NCI-H2171 (cell line): ENCODE measurements at places on chromosomes 11 and 22.

- no peak for DNase-seq
Observed at GRCh38 chr22:26770624-26771023, 113.2 kb downstream of the MIAT start.

DNA sequence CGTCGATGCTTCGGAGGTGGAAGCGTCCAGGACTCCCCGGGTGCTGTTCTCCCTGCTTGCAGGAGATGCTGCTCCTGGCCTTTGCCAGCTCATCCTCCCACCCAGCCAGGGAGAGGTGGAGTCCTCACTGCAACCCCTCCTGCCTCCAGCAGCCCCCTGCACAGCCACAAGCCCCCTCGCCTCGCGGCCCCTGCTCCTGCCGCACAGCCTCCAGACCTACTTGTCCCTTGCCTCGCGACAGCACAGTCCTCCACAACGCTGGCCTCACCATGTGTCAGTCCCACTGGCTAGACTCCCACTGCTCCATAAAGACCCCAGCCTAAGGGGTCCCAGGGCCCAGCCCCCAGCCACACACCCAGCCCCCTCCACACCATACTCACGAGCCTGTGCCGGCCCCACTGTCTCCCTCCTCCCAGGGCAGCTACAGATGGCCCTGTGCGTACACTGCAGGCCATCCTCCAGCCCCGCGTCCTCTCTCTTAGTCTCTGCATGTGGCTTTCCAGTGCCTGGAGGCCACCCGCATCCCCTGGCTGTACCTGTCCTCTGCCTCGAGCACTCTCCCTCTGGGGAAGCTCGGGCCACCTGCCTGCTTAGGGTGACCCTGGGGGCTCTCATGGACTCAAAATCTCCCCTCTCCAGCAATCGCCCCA, 91.5 kb downstream of the CELSR1 start:
- no peak for DNase-seq

DNA sequence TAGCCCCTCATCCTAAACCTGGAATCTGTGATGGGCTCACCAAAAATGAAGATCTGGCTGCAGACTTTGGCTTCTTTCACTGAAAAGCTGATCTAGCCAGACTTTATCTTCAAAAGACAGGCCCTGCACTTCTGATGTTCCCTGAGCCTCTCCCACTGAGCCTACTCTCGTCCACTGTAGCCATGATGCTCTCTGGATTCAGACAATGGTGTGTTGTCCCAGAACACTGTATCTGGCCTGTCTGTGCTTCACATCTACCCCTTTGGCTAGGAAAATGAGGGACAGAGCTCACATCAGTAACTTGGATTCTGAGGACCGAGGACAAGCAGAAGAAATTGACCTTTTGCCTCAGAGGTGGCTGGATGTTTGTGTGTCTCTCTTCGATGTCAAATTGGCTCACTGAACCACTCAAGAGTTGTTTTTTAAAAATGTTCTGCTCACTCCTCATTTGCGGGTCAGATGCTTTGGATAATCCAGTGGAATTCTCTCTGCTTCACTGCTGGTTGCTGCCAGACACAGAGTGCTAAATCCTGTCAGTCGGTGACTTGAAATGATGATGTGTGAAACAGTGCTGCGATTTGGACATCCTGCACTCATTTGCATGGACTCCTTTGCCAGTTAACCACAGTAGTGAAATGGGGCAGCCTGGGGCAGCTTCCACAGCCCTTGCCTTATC, 67.5 kb downstream of the ARFGAP2 start:
- no peak for DNase-seq

DNA sequence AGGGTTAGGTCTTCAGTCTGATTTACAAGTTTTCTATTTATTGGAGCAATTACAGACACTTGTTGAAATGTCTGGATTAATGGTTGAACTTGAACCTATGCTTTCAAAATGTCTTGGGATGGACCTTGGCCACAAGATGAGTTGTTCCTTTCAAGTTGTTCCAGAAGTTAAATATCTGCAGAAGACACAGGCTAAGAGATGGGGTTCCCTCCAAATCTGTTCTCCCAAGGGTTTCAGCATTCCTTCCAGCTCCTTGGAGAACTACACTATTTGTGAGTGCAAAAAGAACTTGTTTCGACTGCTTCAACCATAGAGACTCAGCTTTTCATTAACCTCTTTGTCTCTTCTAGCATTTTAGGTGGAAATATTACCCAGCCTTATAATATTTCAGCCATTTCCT, 189.0 kb upstream of the BLID start:
- DNase-seq: no peak

DNA sequence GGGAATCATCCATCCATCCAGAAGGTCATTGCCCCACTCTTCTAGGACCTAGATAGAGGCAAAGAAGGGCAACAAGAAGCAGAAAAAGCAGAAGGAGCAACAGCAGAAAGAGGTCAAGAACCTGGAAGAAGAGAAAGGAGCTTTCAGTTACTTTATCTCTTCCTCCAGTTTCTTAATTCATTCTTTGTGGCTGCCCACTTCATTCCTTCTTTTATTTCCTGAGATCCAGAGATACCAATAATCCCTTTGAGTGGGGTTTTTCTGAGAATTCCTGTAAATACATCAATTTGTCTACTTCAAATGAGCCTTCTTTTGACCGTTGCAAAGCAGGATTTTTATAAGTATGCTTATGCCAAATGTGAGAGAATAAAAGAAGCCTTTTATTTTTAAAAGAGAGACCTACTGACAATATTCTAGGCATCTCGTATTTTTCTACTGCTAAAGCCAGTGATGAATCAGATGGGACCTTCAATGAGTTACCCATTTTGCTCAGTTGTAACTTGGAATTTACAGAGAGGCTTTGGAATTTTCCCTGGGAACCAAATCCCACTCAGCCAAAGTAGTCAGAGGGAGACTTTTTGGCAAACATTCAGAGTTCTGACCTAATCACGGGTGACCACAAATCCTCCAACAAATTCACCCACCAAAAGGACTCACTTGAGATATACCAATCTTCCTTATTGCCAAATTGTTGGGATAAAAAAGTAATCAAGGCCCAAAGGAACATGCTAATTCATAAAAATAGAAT, 54.9 kb downstream of the ZC3H12C start:
- no peak for DNase-seq

GRCh38 chr22:22700631-22701030, 56.2 kb downstream of the GGTLC2 start:
- no peak for DNase-seq

- DNase-seq: no peak
Observed at GRCh38 chr11:124736736-124737135, 3.0 kb upstream of the NRGN start.

- DNase-seq: no peak
Observed at GRCh38 chr11:35725885-35726284, 63.3 kb downstream of the TRIM44 start.

DNA sequence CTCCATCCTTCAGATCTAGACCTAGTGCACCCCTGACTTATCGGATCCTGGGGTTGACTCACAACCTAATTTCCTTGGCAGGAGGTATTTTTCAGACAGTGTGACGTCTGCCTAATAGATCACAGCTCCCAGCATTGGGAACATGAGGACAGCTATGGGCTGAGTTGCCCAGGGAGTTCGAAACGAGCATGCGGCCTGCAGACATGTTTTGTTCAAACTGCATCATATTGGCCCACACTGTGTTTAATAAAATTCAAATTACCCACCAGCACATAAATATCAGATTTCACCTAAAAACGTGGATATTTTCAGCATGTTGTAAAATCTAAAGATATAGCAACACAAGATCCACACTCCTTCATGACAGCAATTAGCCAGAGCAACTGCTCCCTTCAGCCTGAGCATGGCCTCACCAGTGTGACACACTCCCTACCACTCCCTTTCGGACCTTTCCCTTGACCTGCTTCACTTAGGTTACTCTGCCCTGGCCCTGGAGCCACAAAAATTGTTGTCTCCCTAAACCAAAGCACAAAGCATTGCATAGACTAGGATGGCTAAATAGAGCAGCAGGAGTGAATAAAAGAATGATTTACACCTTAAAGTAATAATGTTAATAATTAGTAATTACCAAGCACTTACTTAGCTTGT, 53.6 kb upstream of the USP47 start:
- DNase-seq: no peak

DNA sequence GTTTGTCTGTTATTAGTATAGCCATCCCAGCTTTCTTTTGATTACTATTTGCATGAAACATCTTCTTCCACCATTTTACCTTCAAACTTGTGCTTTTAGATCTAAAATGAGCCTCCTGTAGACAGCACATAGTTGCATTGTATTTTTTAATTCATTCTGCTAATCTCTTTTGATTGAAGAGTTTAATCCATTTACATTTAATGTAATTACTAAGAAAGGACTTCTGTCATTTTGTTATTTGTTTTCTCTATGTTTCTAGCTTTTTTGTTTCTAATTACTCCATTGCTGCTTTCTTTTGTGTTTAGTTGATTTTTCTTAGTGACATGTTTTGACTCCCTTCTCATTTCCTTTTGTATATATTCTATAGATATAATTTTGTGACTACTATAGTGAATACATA, 43.7 kb upstream of the ZBTB44 start:
- DNase-seq: no peak

GRCh38 chr11:130847517-130847916, 68.8 kb downstream of the SNX19 start:
- DNase-seq: no peak

GRCh38 chr11:111162305-111162704, 83.2 kb upstream of the POU2AF2 start:
- DNase-seq: no peak

DNA sequence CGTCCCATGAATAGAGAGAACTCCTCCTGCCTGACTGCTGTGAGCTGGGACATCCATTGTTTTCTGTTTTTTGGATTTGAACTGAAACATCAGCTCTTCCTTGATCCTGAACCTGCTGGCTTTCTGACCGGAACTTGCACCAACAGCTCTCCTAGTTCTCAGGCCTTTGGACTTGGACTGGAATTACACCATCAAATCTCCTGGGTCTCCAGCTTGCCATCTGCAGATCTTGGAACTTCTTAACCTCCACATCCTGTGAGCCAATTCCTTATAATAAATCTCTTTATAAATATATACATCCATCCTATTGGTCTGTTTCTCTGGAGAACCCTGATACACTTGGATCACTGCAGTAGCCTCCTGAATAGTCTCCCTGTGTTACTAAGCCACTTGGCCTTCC, 42.1 kb downstream of the HTR3A start:
- no peak for DNase-seq

DNA sequence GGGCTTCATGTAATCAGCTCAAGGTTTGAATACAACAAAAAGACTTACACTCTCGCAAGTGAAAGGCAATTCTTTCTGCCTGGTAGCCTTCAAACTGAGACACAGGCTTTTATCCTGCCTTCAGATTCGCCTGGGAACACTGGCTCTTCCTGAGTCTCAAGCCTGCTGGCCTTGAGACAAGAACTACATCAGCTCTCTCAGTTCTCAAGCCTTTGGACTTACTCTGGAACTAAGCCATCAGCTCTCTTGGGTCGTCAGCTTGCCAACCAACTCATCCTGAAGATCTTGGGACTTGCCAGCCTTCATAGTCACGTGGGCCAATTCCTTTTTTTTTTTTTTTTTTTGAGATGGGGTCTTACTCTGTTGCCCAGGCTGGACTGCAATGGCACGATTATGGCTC, 35.7 kb upstream of the LRRC10B start:
- no peak for DNase-seq

DNA sequence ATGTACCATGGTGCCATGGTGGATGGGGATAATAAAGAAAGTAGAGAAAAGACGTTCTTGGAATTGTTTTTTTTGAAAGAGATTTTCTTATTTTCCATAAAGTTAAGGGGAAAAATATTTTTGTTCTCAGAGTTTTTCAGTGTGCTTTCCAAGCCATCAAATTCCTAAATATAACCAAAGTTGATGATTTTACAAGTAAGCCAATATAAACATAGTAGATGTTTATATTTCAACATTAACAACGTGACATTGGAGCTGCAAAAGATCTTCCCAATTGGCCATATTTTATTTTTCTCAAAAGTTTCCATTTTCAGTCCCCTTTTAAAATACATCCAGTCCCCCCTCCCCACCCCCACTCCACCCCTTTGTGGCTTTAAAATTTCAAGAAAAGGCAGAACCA, 80.9 kb upstream of the PICALM start:
- DNase-seq: no peak

DNA sequence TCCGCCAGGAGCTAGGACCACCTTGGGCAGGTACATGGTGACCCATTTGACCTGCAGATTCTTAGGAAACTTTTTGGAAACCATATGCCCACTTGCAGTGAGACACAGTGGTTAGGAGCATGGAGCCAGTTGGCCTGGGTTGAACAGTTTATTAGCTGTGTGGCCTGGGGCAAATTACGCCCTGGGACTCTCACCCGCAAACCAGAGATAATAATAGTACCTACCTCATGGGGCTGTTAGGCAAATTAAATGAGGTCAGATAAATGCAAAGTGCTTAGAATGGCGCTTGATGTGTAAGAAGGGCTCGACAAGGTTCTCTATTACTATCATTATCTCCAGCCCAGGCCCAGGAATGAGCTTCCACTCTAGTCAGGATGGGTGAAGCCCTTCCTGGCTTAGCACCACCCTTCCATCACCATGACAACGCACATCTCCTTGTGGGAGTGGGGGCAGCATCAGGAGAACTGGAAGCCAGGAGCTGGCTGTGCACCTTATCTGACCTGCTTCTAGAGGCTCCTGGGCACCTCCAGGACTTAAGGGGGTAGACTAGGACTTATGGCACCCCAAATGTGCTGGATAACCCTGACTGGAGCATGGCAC, 5.1 kb downstream of the SYT12 start:
- DNase-seq: no peak

DNA sequence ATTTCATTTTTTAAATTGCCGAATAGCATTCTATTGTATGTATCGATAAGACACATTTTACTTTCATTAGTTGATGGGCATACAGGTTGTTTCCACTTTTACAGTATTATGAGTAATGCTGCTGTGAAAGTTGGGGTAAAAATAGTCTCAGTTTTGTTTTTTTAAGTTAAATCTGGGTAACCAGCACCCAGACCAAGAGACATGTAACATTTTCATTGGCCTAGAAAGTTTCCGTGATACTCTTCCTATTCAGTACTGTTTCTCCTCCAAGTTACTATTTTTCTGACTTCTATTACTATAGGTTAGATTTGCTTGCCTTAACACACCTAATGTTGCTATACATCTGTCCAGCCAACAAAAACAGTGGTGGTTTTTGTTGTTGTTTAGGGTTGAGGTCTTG, 12.3 kb downstream of the IPO7 start:
- no peak for DNase-seq

DNA sequence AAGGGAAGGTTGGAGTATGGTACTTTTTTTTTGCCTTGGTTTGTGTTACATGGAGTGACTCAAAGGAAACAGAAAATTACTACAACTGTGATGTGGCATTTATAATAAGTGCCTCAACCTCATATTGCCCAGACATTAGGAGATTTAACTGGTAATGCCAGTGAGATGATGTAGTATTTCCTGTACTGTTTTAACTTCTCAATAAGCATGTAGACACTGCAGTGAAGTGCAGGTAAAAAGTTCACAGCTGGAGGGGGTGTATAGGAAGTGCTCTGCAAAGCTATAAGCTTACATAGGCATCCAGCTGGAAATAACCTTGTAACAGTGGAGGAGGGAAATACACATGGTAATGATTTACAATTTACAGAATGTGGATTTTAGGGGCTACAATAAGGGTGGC, 138.2 kb upstream of the MTMR2 start:
- no peak for DNase-seq

- no peak for DNase-seq
Observed at GRCh38 chr22:38950527-38951295, 6.7 kb upstream of the APOBEC3A start.
